ENCODE measurements at places on chromosomes 16 and 17.

DNA sequence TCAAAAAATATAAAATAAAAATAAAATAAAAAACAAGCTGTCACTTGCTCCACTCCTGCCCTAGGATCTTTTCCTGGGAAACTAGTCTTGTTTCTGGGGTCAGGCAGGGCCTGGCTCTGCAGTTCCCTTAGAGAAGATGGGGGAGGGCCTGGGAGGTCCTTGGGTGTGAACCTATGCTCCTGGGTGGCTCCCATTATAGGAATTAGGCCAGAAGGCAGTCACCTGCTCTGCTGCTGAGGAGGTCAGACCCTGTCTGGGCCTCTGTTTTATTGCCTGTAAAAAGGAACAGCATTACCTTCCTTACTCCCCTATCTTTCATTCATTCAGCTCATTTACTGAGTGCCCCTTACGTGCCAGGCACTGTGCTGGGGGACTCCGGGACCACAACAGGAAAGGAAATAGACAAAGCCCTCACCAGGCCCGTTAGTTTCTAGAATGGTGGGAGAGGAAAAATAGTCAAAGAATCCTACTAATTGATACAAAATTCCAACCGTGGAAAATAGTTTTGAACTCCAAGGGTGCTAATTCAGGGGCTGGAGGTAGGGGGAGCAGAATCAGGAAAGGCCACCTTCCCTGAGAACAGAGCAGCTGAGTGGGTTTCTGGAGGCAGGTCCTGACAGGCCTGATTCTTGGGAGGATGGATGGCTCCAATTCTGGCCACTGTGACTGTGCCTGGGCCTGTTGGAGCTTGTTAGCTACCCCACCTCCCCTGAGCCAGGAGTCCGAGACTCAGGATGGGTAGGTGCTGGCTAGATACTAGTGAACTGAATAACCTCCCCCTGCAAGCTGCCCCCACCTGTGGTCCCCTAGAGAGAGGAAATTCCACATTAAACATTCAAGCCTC lies 1.3 kb upstream of the SLC46A1 start:
- no peak for DNase-seq

DNA sequence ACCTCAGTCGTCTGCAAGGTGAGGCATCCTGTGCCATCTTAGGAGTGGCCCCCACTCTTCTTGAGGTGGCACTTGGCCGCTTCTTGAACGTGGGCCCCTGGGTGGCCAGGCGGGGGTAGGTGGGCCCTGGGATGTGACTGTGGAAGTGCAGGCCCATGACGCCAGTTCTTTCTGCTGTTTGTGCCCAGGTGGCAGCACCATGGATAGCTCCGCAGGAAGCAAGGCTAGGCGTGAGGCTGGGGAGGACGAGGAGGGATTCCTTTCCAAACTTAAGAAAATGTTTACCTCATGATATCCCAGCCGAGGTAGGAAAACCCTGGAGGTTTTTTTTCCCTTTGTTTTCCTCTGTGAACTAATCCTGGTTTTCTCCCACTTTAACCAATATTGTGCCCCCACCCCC lies 19.8 kb downstream of the NMRAL1 start:
- DNase-seq = no peak

DNA sequence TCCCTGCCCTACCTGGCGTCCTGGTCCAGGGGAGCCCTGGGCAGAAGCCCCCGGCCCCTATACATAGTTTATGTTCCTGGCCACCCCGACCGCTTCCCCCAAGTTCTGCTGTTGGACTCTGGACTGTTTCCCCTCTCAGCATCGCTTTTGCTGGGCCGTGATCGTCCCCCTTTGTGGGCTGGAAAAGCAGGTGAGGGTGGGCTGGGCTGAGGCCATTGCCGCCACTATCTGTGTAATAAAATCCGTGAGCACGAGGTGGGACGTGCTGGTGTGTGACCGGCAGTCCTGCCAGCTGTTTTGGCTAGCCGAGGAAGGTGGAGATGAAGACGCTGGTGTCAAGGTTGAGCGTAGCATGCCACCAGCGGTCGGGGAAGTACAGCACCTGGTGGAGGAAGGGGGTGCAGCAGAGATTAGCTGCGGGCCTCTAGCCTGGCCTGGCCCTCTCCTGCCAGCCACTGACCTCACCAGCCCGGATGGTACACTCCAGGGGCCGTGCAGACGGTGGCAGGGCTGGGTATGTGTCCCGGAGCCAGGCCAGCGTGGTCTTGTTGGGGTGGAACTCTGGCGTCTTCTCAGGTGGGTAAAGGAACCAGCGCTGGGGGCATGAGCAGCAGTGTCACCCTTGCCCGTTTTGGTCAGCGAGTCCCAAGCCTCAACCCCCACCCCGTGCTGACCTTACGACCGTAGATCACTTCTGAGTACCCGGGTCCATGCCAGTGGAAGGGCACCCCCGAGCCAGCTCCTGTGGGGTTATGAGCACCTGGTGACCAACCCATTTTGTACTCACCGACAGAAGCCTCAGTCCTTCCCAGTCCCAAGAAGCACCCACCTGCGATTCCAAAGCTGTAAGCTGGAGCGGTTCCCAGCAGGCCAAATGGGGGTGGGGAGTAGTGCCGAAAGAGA lies 1.4 kb downstream of the JMJD8 start:
- no peak for DNase-seq

- DNase-seq = no peak
Observed at GRCh38 chr17:83136156-83136555, 56.7 kb downstream of the METRNL start.

GRCh38 chr17:10111907-10112452 lies 86.4 kb downstream of the GAS7 start:
- no peak for DNase-seq

DNA sequence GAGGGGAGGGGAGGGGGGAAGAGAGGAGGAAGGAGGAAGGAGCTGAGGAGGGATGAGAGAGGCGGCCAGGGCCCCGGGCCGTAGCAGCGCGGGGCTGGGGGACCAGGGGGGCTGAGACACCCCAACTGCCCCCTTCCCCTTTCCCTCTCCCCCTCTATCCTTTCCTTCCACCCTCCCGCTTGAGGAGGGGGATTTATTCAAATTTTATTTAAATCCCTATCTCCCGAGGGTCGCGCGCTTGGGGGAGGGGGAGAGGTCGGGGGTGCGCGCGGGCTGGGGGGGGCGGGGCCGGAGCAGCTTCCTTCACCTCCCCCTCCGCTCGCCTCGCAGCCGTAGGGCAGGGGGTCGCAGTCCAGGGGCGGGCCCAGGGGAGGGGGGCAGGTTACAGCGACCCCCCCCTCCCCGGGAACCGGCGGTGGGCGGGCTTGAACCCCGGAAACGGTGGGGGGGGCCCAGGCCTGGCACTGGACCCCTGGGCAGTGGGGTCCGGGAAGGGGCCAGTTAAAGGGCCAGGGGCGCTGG lies at the start of gene FBXL19:
Gene FBXL19 (plus strand): TSS at position 19 of the 522 bp plus-strand sequence. CDS start 2,183 bp downstream, outside the sequence.
- no peak for DNase-seq

GRCh38 chr17:70204431-70204830 lies 35.1 kb downstream of the KCNJ2 start:
- DNase-seq = no peak

DNA sequence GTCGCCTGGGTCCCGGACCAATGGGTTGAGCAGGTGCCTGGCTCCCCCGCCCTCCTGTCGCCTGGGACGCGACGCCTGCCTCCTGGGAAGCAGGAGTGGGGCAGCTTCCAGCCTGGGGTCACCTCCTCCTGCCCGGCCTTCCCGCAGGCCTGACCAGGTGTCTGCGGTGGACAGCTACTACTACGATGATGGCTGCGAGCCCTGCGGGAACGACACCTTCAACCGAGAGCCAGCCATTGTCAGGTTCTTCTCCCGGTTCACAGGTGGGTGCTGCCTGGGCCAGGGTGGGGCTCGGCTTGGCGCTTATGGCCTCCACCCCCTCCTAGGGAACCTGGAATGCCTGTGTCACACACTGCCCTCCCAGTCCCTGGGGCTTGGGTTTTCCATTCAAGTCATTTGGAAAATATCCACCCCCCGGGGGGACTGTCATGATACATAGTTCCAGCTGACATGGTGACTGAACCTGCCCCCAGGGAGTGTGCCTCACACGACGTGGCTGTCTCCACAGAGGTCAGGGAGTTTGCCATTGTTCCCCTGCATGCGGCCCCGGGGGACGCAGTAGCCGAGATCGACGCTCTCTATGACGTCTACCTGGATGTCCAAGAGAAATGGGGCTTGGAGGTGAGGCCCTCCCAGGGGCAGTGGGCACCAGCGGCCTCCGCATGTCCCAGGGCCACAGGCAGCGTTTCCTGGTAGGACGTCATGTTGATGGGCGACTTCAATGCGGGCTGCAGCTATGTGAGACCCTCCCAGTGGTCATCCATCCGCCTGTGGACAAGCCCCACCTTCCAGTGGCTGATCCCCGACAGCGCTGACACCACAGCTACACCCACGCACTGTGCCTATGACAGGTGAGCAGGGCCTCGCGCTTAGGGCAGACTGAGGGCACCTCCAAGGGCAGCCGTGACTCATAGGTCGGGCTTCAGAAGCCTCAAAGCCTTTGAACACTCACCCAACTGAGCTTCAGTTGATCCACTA lies 2.3 kb downstream of the DNASE1 start:
- DNase-seq = no peak

DNA sequence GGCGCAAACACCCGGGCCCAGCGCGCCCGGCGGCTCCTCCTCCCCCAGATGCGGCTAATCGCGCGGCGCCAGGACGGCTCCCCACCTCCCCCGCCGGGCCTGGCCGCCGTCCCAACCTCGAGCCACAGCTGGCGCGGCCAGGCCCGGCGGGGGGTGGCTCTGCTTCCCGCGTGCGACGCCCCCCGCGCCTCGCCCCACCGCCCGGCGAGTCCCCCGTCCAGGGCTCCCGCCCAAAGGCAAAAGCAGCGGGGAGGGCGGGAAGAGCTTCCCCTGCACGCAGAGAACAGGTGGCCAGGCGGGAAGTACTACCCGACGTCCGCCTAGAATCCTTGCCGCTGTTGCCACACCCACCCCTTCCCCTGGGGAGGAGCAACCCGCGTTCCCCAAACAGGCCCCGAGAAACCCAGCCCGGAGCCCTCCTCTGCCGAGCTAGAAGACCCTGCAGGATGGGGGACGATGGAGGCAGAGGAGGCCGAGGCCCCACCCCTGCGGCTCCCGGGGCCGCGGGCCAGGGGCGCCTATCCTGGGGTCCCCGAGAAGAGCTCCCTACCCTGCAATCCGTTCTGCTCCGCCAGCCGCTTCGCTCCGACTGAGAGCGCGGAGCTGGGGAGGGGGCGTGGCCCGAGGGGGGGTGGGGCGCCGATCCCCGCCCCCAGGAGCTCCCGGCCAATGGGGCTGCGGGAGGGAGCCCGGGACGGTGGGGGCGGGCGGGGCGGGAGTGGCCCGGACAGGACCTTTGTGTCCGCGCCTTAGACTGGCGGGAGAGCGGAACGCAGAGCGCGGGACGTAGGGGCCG lies at the start of gene CARHSP1:
Gene CARHSP1 (minus strand): TSS at position 591 of the 796 bp plus-strand sequence. CDS start 9,678 bp downstream, outside the sequence.
- peak; percentile 59 for DNase-seq

DNA sequence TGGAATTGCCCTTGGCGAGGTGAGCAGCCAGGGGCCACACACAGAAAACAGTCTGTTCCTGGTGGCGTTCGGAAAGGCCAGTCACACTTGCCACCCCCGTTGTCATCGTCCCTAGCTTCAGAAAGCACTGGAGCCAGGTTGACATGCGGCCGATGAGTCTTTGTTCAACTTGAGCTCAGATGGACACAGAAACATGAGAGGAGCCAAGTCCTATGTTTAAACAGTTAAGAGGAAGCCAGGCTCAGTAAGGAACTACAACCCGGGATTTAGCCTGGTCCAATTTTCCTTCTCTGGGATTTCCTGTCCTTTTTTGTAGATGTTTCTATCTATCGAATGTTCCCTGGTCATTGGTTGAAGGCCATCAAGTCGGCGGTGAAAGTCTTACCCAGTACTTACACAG lies 19.5 kb downstream of the SALL1 start:
- DNase-seq = no peak

DNA sequence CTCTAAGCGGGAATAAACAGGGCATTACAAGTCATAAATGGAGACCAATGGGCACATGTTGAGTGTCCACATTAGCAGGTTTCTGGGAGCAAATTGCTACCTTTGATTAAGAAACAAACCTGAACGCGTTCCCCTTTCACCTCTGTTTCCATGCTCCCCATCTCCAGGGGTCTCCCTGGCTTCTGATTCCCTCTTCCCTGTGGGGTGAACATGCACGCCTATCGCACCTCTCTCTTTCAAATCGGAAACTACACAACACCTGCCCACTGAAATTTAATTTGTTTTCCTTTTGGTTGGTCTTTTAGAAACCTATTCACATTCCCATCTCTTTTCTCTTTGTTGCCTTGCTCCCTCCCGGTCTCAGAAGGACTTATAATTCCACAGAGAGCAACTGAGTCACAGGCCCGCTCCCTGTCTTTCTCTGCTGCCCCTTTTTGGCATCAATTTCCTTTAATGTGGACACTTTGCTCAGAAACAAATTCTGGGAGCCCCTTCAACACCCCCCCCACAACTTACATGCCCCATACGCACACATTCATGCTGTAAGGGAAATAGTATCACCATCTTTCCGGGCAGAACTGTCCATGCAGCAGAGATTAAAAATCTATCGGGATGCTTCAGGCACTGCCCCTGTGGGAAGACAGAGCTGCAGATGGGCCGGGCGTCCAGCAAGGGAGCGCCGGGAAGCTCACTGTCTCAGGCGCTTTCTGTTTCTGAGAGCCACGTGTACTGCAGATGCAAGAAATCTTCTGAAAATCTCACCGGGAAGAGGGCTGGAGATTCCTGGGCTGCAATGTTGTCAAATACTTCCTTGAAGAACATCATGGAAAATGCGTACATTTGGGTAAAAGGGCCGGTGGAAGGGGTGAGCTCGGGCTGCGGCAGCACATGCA lies 7.2 kb upstream of the FOXF1 start:
- DNase-seq = no peak

DNA sequence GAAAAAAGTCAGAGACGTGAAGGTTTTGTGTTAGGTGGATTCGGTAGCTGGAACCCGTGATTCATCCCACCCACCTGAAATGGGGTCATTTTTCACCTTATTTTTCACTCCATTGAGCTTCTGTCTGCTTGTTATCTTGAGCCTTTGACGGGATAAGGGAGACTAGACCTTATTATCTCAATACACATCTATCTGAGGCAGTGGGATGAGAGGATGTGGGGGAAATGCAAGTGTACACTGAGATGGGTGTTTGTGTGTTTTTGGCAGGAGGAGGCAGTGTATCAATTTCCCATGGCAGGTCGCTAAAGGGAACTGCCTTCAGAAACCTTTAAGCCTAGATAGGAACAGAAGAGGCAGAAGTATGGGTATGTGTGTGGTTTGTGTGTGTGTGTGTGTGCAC lies 6.2 kb upstream of the NOG start:
- no peak for DNase-seq

DNA sequence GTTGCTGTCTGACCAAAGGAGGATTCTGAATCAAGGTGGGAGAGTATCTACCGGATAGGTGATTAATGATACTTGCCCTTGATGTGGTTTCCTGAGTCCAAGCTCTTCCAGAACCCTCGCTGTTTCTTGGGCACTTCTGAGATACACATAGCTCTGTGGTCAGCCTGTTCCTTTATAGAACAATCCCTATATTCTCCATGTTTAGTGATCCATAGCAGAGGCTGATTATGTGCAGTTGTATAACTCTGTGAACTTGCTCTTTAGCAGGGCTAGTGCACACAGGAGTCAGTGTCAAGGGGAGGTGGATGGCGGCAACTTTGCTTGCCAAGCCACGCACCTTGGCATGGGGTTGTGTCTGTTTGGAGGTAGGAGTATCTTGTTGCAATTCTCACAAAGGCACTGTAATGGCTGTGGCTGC lies 36.1 kb downstream of the ARL4D start:
- no peak for DNase-seq

- no peak for DNase-seq
Observed at GRCh38 chr17:42684929-42685556, 2.7 kb downstream of the CNTNAP1 start.

GRCh38 chr17:44362949-44363612 lies 572 bp downstream of the FAM171A2 start:
- DNase-seq = no peak

Measured in NCI-H1436 treated with DMSO at 0.1 percent for 48 hours (cell line).